ENCODE measurements at places on chromosomes 5 and 9. TPM values are rescaled to one million over a fixed set of nuclear protein-coding genes. Genes with fewer than 3 reads are reported as not detected.

Gene IL31RA
- not detected for total RNA-seq

Gene C9orf153
- total RNA-seq, result 0.46 TPM

Gene SLC34A1
- total RNA-seq, result not detected

- no peak for DNase-seq
Observed at GRCh38 chr9:93864032-93864431, 91.1 kb downstream of the BARX1 start.
